Breast epithelium (tissue), 4 donors: ENCODE measurements at places on chromosomes 7 and 10. TPM values are rescaled to one million over a fixed set of nuclear protein-coding genes. Genes with fewer than 3 reads are reported as not detected.

ECHDC3 gene
- total RNA-seq, result 62.6 TPM

CYP3A4 gene
- 0.59 TPM for total RNA-seq

ZNF425 gene
- total RNA-seq, result 4.7 TPM

PIK3AP1 gene
- total RNA-seq, result 14.2 TPM

MBL2 gene
- not detected for total RNA-seq

CDK5 gene
- total RNA-seq, result 8.6 TPM

GNG11 gene
- total RNA-seq, result 17.3 TPM

PRLHR gene
- not detected for total RNA-seq

NKX1-2 gene
- not detected for total RNA-seq

ITIH2 gene
- total RNA-seq, result not detected

- no peak for DNase-seq
- H3K36me3 ChIP-seq, result no peaks in the 10 kb centered on the region
- H3K4me1 ChIP-seq, result no peaks in the 10 kb centered on the region
- no peaks in the 10 kb centered on the region for H3K27me3 ChIP-seq
- no peak overlapping the region for H3K4me3 ChIP-seq
Measured at GRCh38 chr10:93867525-93867924, 26.3 kb upstream of the SLC35G1 start.

- DNase-seq, result no peak
- H3K4me3 ChIP-seq, result no peak overlapping the region
- H3K27me3 ChIP-seq, result no peaks in the 10 kb centered on the region
- no peaks in the 10 kb centered on the region for H3K4me1 ChIP-seq
Measured at GRCh38 chr7:968205-969105, 6.9 kb downstream of the COX19 start.

DNA sequence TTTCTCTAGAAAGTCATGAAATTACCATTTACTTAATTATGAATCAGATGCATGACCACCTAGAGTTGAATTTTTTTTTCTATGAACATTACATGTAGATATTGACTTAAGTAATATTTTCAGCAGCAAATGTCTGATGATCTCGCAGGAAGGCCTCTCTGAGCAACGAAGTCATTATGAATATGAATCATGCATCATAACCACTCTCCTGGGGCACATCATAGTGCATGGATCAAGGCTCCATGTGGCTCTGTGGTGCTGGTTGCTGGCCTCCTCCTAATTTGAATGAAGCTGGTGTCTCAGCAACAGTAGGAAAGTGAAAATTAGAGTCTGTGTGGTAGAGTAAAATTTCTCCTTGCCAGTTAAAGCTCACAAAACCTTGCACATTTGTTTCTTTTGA is 121.4 kb upstream of the INHBA start:
- no peaks in the 10 kb centered on the region for H3K27me3 ChIP-seq
- no peaks in the 10 kb centered on the region for H3K36me3 ChIP-seq
- H3K27ac ChIP-seq, result no peak overlapping the region
- DNase-seq, result no peak

GRCh38 chr7:98196706-98197605 is 14.3 kb upstream of the BHLHA15 start:
- no peak for DNase-seq
- no peaks in the 10 kb centered on the region for H3K4me1 ChIP-seq
- peaks cover 4% of the 10 kb centered on the region for H3K36me3 ChIP-seq
- H3K27me3 ChIP-seq, result no peaks in the 10 kb centered on the region
- no peak overlapping the region for H3K4me3 ChIP-seq
- H3K27ac ChIP-seq, result no peak overlapping the region

- no peaks in the 10 kb centered on the region for H3K4me1 ChIP-seq
- no peak for DNase-seq
- no peak overlapping the region for H3K4me3 ChIP-seq
- H3K27me3 ChIP-seq, result no peaks in the 10 kb centered on the region
- no peaks in the 10 kb centered on the region for H3K36me3 ChIP-seq
- H3K27ac ChIP-seq, result no peak overlapping the region
Measured at GRCh38 chr10:63769367-63769766, 248.2 kb downstream of the REEP3 start.

GRCh38 chr7:51455086-51455485 is 138.5 kb upstream of the COBL start:
- no peaks in the 10 kb centered on the region for H3K27me3 ChIP-seq
- H3K36me3 ChIP-seq, result no peaks in the 10 kb centered on the region
- H3K27ac ChIP-seq, result no peak overlapping the region
- DNase-seq, result no peak
- no peak overlapping the region for H3K4me3 ChIP-seq

DNA sequence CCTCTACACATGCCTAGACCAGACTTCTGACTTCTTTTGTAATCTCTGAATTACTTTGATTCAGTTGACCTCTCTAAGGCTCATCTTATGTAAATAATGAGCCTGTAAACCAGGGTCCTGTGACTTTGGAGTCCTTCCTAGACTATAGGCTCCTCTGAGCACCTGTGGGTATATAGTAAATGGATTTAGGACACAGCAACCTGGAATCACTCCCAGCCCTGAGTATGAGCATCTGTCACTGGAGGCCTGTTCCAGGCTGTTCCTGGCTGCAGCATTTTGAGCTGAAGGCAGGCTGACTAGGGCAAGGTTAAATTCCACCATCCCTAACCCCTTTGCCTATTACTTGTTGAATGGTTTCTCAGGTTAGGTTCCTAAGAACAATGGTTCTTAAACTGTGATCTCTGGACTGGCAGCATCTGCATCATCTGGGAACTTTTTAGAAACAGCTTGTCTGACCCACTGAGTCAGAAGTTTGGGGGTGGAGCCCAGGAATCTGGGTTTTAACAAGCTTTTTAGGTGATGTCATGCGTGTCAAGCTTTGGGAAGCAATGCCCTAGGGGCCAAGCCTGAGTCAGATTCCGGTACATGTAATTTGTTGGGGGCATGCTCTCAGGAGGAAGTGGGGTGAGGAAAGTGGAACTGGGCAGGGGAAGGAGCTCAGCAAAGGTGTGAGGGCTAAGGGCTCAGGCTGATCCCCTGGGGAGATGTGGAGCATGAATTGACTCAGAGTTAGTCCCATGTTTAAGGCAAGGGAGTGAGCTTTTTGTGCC is 28.2 kb downstream of the MINDY4 start:
- peaks cover 7% of the 10 kb centered on the region for H3K4me1 ChIP-seq
- no peaks in the 10 kb centered on the region for H3K36me3 ChIP-seq
- H3K4me3 ChIP-seq, result no peak overlapping the region
- H3K27ac ChIP-seq, result peak overlapping the region; percentile 70
- DNase-seq, result no peak

DNA sequence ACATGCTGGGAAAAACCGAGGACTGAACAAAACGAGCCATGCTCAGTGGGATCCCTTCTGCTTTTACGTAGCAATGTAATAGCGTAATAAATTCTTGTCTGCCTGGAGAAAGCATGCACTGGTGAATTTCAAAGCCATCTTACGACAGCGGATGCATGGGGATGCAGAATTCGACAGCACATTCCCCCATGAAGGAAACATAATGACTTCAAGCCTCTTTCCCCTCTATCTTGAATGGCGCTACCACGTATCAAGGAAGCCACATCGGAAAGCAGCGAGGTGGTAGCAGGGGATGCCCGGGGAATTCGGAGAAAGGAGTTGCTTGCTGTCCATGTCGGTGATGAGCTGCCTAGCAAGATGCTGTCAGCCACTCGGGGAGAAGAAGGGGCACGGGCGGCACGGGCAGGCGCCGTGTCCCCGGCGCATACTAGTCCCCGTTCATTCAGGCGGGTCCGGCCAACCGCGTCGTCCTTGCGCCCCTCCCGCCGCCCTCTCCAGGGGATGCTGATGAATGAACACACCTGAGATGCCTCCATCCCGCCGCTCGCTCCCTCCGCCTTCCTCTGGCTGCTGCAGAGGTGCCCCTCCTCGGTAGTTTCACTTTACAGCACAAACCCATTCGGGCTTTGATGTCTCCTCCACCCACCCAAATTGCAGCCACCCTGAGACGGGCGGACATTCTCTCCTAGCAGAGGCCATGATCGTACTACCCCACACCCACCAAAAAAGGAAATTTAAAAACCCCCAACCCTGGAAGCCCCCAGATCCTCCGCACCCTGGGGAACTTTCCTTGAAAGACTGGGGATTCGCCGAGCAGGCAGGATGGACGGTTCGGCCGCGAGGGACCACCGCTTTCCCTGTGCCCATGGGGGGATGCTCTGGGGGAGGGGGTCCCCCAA is 644 bp downstream of the SORBS1 start:
- peak; percentile 57 for DNase-seq
- H3K36me3 ChIP-seq, result no peaks in the 10 kb centered on the region
- peaks cover 9% of the 10 kb centered on the region for H3K4me1 ChIP-seq
- H3K4me3 ChIP-seq, result peak overlapping the region; percentile 63
- H3K27ac ChIP-seq, result peak overlapping the region; percentile 90
- no peaks in the 10 kb centered on the region for H3K27me3 ChIP-seq

DNA sequence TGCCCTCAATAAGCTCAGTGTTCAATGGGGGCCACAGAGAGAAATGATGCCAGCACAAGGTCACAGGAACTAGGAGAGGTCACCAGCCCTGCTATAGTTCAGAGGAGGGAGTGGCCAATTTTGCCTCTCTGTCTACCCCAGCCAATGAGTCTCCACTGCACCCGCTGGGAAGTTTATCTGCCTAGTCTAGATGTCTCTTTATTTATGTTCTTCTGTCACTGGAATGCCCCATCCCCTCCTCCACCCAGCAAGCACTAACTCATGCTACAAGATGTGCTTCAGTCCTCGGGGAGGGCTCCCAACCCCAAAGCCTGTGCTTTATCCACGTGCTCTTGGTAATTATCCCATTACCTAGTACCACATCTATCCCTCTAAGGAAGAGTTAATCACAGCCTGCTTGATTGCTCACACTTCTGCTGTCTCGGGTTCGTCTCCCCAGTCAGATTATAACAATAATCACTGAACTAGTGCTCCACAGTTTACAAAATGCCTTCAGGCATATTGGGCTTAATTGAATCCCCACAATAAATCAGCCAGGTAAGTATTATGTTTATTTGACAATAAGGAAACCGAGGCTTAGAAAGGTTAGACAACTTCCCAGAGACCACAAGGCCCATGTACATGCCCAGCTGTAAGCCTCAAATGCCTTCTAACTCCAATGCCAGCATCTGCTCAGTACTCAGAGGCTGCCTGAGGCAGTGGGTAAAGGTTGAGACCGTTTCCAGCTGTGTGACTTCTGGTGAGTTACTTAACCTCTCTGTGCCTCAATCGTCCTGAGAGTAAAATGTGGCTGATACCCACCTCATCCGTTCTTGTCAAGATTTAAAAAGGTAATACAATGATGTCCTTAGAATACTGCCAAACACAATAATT is 3.9 kb downstream of the HIP1 start:
- H3K27ac ChIP-seq, result no peak overlapping the region
- H3K36me3 ChIP-seq, result no peaks in the 10 kb centered on the region

- no peaks in the 10 kb centered on the region for H3K27me3 ChIP-seq
- no peaks in the 10 kb centered on the region for H3K36me3 ChIP-seq
- DNase-seq, result no peak
- H3K4me1 ChIP-seq, result no peaks in the 10 kb centered on the region
- H3K4me3 ChIP-seq, result peak overlapping the region; percentile 94
Measured at GRCh38 chr7:96322373-96322695, 436 bp upstream of the SLC25A13 start.

- H3K27ac ChIP-seq, result no peak overlapping the region
- H3K4me1 ChIP-seq, result no peaks in the 10 kb centered on the region
- DNase-seq, result no peak
- no peak overlapping the region for H3K4me3 ChIP-seq
- no peaks in the 10 kb centered on the region for H3K36me3 ChIP-seq
Measured at GRCh38 chr10:107689323-107689722, 524.8 kb upstream of the SORCS1 start.

DNA sequence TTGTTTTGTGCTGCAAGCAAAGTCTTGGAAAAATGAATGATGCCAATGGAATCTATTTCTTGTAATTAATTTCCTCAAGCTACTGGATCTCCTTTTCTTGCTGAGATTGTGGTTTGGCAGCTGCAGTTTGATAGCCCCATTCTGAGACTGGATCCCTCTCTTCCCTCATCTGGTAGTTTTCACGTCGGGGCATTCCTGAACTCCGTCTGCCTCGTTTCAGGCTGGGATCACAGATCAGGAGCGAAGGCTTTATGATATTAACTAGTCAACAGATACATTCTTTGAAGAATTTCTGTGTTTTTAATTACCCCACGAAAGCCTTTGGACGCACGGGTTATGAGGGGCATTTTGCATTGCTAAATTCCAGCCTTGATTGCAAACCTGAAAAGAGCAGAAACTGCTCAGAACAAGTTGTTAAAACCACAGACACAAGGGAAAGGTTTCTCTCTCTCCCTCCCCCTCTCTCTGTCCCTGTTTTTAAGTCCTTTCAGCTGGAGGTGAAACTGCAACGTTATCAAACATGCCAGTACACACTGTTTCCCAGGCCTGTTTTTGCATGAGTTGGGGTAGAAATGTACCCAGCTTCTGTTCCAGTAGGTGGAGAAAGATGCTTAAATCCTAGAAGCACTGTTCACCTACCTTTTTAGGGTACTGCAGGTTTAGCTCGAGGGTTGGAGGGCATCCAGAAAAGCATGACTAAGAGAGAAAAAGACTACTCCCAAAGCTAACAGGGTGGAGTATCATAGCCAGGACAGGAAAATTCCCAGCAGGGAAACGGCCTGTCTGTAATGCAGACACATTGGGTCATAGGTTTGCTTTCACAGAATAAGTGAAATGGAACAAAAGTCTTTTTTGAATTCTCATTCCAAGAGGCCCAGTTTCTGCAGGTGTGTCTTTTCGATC is 124.3 kb downstream of the CUX1 start:
- H3K4me1 ChIP-seq, result no peaks in the 10 kb centered on the region
- H3K4me3 ChIP-seq, result no peak overlapping the region
- H3K27ac ChIP-seq, result no peak overlapping the region
- no peaks in the 10 kb centered on the region for H3K36me3 ChIP-seq
- H3K27me3 ChIP-seq, result no peaks in the 10 kb centered on the region
- DNase-seq, result no peak

DNA sequence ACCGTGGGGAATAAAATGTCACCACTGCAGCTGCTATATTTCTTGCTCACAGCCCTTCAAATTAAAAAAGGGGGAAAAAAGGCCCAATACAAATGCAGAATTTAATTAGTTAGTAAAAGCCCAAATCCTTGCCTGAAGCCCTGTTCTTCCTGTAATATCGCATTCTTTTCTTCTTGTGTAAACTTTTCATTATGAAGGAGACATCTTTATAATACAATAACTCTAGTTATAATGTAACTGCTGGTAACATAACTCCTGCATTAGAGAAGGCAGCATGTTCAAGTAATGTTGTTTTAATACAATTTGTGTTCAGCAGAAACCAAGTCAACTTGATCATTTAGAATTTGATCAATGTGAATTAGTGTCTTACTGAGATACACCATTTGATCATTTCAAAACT is 250.9 kb downstream of the CHCHD3 start:
- no peaks in the 10 kb centered on the region for H3K4me1 ChIP-seq
- H3K36me3 ChIP-seq, result no peaks in the 10 kb centered on the region
- H3K27ac ChIP-seq, result no peak overlapping the region
- DNase-seq, result no peak
- no peak overlapping the region for H3K4me3 ChIP-seq

GRCh38 chr7:121113288-121113687 is 124.8 kb downstream of the CPED1 start:
- no peaks in the 10 kb centered on the region for H3K27me3 ChIP-seq
- no peaks in the 10 kb centered on the region for H3K4me1 ChIP-seq
- no peak for DNase-seq
- no peak overlapping the region for H3K4me3 ChIP-seq
- no peaks in the 10 kb centered on the region for H3K36me3 ChIP-seq

- no peak for DNase-seq
- peaks cover 4% of the 10 kb centered on the region for H3K36me3 ChIP-seq
- H3K4me1 ChIP-seq, result peaks cover 13% of the 10 kb centered on the region
- peak overlapping the region; percentile 26 for H3K27ac ChIP-seq
- H3K4me3 ChIP-seq, result no peak overlapping the region
Measured at GRCh38 chr10:101003639-101004206, 4.1 kb downstream of the LZTS2 start.
